ENCODE measurements at places on chromosomes 4 and X. TPM values are rescaled to one million over a fixed set of nuclear protein-coding genes. Genes with fewer than 3 reads are reported as not detected.

DNA sequence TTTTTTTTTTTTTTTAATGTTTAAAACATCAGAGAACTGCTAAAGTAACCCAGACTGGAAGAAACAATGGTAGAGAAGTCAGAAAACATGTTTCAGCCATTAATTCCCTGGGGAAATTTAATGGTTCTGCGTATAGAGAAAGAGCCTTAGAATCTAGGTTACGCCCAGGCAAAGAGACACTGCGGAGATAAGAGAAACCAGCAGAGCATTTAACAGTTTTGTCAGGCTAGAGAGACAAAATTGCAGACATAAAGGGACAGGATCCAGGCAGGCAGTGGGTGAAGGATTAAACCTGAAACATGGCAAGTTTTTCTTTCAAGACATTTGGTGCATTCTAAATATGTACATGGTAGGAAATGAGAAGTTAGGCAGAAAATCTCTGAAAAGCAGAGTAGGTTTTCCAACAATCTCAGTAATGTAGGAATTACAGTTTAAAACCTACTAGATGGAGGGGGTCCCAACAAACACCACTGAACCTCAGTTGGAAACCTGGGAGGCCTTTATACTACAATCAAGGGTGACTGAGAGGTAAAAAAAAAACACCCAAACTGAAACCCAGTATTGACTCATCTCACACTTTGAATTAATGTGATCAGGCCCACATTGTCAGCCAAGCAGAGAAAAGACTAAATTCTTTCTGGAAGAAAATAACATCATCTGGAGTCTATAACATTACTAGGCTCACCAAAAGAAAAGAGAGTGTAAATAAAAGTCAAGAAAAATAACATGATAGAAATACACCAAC lies 254.2 kb upstream of the NWD2 start:
- DNase-seq = no peak

Gene MAGEA1
- total RNA-seq = not detected

DNA sequence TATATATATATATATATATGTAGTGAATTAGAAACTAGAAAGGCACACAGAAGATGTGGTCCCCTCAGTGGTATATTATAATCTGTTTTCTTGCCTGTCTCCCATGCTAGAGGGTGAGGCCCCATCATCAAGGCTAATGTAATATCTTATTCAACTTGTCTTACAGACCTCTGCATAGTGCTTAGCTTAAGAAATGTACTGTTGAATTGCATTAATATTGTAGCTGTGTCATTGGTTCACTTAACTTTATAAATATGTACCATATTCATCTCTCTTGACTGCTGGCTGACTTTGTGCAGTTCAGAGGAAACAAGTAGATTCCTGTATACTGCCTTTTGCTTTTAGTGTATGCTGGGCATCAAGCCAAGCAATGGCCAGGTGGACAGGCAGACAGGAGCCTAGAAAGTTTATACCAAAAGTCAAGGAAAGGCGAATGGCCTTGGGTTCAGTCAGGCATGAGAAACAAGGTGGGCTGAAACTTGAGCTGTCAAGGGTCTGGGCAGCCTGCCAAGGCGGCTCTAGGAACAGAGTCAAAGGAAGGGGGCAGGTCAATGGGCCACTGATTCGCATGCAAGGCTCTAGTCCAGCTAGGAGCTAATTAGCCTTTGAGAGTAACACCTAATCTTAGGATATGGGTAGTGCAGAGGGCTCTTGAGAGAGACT lies 78.8 kb upstream of the LEF1 start:
- DNase-seq = peak; percentile 43

Gene MAGEB2
- not detected for total RNA-seq

DNA sequence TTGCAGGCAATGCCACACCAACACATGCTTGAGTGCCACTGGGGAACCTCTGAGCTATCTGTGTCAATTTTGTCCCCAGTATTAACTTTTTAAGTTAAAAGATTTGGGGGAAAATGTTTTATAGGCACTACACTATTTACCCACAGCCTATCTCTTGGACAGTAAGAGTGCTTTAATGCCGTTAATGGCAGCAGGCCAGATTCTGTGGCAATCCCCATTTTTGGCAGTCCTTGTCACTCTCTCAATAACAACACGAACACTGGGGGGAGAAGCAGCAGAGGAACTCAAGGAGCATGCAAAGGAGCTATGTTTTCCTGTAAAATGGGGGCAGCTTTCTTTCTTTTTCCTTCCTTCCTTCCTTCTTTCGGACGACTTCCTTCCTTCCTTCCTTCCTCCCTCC lies 168.6 kb downstream of the NSUN7 start:
- DNase-seq = peak; percentile 91

GRCh38 chr4:185820146-185821028 lies 8.4 kb upstream of the SORBS2 start:
- DNase-seq = no peak

Gene UGT2A1
- total RNA-seq = not detected

GRCh38 chrX:108138814-108139702 lies 47.5 kb downstream of the ATG4A start:
- no peak for DNase-seq

DNA sequence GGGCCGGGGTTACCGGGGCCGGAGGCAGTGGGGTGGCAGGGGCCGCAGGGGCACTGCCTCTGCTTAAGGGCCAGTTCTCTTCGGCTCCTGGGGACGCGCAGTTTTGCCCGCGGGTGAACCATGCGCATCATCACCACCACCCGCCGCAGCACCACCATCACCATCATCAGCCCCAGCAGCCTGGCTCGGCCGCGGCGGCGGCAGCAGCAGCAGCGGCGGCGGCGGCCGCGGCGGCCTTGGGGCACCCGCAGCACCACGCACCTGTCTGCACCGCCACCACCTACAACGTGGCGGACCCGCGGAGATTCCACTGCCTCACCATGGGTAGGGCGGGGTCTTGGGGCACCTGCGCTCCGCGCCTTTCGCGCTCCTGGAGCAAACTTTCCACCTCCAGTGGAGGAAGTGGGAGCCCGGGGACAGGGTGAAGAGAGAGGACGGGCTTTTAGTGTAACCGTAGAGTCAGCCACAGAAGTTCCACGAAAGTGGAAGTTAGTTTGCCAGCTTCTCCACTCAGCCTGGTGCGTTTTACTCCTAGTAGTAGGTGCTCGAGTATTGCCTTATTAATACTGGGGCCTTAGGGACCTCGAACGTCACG lies 729 bp downstream of the GSX2 start:
- no peak for DNase-seq

DNA sequence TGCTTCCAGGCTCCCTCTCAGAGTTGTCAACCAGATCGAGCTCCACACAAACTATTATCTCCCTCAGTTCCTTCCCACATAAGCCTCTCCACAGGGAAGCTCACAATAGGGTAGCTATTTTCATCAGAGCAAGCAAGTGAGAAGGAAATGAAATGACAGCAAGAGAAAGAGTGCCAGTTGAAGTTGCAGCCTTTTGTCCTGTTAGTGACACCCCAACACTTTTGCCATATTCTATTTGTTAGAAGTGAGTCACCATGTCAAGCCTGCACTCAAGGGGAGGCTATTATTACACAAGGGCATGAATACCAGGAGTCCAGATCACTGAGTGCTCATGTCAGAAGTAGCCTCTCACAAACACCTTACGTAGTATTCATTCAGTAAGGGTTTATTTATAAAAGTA lies 266.3 kb upstream of the NOCT start:
- peak; percentile 58 for DNase-seq

DNA sequence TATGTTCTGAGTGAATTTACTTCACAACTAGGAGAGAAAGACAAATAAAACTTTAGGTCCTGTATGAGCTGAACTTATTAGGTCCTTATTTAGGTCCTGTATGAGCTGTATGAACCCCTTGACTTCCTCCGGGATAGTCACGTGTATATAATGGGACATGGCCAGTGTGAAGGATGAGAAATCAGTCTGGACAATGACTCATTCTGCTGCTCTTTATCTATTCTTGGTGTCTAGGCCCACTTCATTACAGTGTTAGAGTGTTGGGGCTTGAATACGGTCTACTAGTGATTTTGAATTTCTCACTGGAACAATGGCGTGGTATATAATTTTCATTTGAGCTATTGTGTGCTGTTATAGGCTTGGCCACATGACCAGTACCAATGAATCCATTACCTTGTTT lies 21.9 kb downstream of the STK26 start:
- DNase-seq = peak; percentile 11

DNA sequence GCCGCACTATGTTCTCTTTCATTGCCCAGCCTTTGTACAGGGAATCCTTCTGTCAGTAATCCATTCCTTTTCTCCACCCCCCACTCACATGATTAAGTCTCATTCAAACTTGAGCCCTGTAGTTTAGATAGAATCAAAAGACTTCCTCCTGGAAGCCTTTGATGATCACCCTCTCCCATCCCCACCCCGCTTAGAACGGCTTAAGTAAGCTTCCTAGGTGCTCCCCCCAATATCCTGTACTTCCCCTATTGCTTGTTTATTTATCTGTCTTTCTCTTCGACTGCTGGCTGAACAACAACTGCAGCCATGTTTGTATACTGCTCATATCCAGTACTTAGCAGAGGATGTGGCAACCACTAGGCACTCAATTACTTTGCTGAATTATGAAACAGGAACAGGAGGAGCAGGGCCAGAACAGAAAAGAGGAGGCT lies 38.5 kb upstream of the GPC3 start:
- no peak for DNase-seq

- DNase-seq = no peak
These were observed 37.7 kb downstream of the SHROOM4 start for GRCh38 chrX:50776248-50776647.

DNA sequence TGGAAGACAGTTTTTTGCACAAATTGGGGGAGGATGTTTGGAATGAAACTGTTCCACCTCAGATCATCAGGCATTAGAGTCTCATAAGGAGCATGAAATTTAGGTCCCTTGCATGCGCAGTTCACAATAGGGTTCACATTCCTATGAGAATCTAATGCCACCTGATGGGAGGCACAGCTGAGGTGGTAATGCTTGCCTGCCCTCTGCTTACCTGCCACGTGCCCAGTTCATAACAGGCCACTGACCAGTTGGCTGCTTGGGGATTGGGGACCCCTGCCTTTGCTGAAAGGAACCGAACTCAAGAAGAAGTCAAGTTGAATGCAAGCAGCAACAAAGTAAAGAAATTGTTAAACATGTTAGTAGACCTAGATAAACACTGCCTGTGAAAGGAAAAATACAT lies 4.6 kb upstream of the HSPA4L start:
- no peak for DNase-seq

- DNase-seq = no peak
These were observed 48.9 kb upstream of the PPARGC1A start for GRCh38 chr4:23938796-23939195.

- no peak for DNase-seq
These were observed 24.5 kb upstream of the GPR78 start for GRCh38 chr4:8555716-8556115.

Gene ARSJ
- 50.7 TPM for total RNA-seq
